ENCODE measurements at places on chromosomes 7 and 10. TPM values are rescaled to one million over a fixed set of nuclear protein-coding genes. Genes with fewer than 3 reads are reported as not detected.

The MKX gene
- total RNA-seq = 44.1 TPM

The KCP gene
- total RNA-seq = not detected

GRCh38 chr7:127678947-127679346, 27.0 kb downstream of the SND1 start:
- DNase-seq = peak; percentile 52

- DNase-seq = no peak
These were observed 47.4 kb downstream of the GPR37 start for GRCh38 chr7:124718032-124718766.
